Stimulated activated CD8-positive, alpha-beta memory T cell treated with anti-CD3 and anti-CD28 coated beads, Interleukin-7, amount 100 ng/mL, for 48 hours (primary cell): ENCODE measurements at places on chromosomes 3 and 15.

- DNase-seq: no peak
These were observed 86.4 kb downstream of the WDR76 start for GRCh38 chr15:43913026-43913780.

DNA sequence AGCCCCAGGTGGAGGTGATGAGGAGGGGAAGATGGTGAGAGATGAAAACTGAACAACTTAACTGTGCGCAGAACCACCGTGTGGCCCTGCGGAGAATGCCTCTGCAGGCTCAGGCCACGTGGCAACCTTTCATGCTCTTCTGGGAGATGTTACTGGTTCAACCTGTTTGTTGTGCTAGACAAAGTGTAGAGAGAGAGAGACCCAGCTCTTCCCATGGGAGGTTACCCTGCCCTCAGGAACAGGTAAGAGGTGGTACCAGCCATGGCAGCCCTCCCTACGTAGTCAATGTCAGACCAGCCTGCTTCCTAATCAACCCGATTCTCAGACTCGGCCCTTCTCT lies 37.0 kb upstream of the HACD2 start:
- DNase-seq: no peak

DNA sequence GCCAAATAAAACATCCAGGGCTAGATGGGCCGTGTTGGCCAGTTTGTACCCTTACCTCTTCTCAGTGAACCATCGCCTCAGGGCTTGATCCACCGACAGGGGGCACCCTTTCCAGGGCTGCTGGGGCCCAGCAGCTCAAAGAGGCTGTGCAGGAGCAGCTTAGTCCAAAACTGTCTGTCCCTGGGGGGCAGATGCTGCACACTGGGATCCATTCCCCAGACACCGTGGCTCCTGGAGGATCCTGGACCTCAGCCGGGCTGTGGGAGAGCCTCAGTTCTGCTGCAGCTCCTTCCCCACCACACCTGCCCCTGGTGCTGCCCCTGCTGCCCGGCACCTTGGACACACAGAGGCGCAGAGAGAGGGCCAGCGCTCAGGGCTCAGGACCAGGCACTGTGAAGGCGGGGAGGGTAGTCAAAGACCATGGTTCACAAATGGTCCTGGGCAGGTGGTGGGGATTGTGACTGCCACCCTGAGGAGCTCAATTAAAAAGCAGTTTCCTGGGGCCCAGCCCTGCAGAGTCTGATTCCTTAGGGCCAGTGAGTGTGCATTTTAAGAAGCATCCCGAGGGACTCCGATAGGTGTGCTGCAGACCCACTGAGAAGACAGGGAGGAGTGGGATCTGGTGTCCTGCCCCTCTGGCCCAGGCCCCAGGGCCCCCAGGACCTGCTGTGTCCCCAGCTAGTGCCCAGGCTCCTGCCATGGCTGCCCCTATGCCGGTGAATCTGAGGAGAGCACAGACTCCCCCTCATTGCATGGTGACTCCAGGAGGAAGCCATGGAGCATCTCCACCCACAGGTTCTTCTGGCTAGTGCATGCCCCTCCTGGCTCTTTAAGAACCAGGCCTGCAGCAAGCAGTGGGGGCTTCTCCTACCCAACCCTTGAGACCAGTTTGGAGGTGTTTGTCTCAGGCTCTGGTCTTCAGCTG lies 86.5 kb upstream of the PRR20G start:
- peak; percentile 14 for DNase-seq

DNA sequence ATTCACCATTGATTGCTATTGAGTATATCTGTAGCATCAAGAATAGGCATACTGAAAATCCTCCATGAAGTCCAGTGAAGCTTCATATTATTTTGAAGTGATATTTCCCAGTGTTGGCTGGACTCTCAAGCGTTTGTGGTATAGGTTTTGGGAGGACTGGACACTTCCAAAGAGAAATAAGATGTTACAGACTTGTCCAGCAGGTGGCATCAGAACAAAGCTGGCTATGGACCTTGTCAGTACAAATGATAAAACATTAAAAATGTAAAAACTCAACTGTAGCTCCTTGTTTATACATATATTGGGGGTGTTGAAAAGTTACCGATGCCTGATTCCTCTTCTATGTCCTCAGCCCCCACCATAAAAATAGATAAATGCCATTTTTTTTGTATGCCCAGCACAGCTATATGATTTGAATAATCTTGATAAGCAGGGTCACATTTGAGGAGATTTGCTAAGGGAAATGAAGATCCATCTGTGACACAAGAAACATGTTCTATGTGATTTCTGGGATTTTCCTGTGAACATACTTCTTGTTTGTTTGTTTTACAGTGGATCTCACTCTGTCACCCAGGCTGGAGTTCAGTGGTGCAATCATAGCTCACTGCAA lies 54.5 kb upstream of the GOLGA6B start:
- DNase-seq: no peak

DNA sequence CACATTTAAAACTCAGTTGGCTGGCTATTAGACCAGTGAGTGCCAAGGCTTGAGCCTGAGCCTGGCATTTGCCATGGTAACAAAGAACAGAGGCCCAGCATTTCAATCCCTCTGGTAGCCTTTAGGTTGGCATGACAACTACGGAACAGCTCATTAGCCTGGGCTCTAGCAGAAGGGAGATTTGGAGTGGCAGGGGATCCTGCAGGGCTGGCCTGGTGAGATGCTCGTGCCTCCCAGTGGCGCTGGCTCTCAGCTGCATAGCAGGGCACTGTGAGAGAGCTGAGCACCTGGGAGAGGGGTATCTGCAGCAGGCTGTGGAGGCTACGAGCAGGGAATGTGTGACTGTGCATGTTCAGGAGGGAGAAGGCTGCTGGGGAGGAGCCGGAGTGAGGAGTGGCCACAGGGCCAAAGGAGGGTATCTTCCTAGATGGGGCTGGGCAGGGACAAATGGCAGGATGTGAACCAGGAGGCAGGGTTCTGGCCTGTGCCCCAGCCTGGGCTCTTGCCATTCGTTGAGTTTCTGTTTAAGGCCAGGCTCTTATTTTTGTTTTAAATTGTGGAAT lies 5.6 kb upstream of the ABTB1 start:
- DNase-seq: no peak

GRCh38 chr3:81485444-81485865 lies 276.0 kb downstream of the GBE1 start:
- DNase-seq: no peak

DNA sequence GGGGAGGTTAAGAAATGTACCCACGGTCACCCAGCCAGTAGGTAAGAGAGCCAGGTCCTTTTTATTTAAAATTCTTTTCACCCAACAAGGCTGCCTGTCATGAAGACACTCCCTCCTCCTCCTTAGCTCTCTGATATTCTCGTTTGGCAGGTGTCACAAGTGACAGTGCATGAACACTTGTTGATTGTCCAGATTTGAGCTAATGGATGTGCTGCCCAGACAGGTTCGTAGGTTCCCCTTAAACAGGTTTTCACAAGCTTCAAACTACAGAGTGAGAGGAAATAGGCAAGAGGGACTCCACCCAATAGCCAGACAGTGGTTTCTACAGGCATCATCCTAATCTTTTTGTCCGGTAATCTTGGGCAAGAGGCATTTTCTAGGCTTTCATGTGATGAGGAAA lies 32.2 kb downstream of the ATP13A4 start:
- DNase-seq: no peak
